ENCODE measurements at places on chromosomes 7 and 10.

- no peak for DNase-seq
These were observed 138.7 kb downstream of the FAM204A start for GRCh38 chr10:118203461-118203860.

- no peak for DNase-seq
These were observed 628.6 kb downstream of the SORCS3 start for GRCh38 chr10:105269689-105270088.

DNA sequence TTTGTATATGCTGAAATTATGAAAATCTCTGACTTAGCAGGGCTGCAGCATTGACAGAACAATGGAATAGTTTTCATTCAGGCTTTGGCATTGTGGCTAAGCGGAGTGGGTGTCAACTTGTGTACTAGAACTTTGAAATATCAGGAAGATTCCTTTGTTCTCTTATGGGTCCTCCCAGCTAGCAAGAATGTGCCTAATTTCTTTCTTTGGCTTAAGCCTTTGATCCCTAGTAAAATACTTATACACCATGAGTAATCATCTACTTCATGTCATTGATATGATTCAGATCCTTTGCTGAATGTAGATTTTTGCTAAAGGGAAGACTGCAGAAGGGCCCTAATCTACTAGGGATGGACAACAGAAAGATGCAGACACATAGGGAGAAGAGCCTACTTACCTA is 6.2 kb downstream of the AVL9 start:
- no peak for DNase-seq

GRCh38 chr10:80530816-80531215 is 6.9 kb upstream of the SH2D4B start:
- no peak for DNase-seq

GRCh38 chr7:67918158-67918557 is 921.5 kb downstream of the TYW1 start:
- DNase-seq: no peak

- no peak for DNase-seq
These were observed 41.8 kb downstream of the NDUFB2 start for GRCh38 chr7:140738280-140738679.

DNA sequence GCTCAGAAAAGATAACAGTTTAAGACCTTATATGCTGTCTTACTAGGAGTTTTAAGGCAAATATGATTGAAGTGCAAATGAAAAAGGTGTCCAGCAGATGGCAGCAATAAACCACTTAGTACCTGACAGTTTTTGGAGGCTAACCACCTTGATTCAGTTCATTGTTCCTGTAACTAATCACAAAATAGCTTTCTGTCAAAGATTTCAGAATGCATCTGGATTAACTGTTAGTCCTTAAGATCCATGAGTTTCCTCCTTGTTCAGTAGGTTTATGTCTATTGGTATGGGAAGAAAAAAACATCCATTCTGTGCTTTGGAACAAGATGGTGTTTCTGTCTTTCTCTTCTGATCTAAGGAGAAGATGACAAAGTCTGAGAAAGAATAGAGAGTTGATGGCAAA is 46.6 kb downstream of the CCSER2 start:
- DNase-seq: peak; percentile 70

DNA sequence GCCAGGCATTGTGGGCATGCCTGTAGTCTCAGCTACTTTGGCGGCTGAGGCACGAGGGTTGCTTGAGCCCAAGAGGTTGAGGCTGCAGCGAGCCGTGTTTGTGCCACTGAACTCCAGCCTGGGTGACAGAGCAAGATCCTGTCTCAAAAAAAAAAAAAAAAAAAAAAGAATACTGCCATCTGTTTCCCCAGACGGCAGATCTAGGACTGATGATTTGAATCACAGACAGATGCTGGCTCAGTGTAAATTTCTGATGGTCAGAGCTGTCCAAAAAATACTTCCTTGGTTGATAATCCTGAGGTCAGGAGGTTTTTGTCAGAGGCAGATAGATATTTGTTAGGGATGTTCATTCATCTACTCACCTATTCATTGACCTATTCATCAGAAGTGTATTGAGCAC is 130.7 kb downstream of the REEP3 start:
- DNase-seq: no peak
